Esophagus squamous epithelium (tissue), 5 donors: ENCODE measurements at places on chromosomes 11 and 22. TPM values are rescaled to one million over a fixed set of nuclear protein-coding genes. Genes with fewer than 3 reads are reported as not detected.

Gene MMP8
- total RNA-seq: not detected

Gene C11orf86
- not detected for total RNA-seq

Gene PDGFD
- total RNA-seq: 1.6 TPM

Gene IFITM10
- total RNA-seq: 3.5 TPM

Gene MFRP
- total RNA-seq: not detected

Gene OR8G1
- total RNA-seq: not detected

Gene PKP3
- 314 TPM for total RNA-seq

Gene MUC6
- total RNA-seq: not detected

Gene CDHR5
- total RNA-seq: not detected

Gene SYCE3
- 1.8 TPM for total RNA-seq

Gene A4GALT
- 14.3 TPM for total RNA-seq

Gene ADSL
- total RNA-seq: 98.1 TPM

Gene EHF
- 368 TPM for total RNA-seq

Gene HTR3B
- 0.19 TPM for total RNA-seq

Gene FLRT1
- total RNA-seq: 0.08 TPM

Gene TMEM121B
- total RNA-seq: 0.57 TPM

Gene ADM2
- total RNA-seq: 0.26 TPM

Gene MAPK12
- 2.3 TPM for total RNA-seq

Gene VSTM5
- 0.38 TPM for total RNA-seq

Gene TMA7B
- total RNA-seq: not detected

Gene XRRA1
- 0.45 TPM for total RNA-seq

Gene C11orf91
- total RNA-seq: not detected

Gene CCDC89
- total RNA-seq: 0.18 TPM

Gene C2CD3
- total RNA-seq: 5.9 TPM

Gene LDHAL6A
- not detected for total RNA-seq

Gene SCGB1C1
- not detected for total RNA-seq

Gene OR51B5
- total RNA-seq: not detected

Gene RBM7
- total RNA-seq: 17.8 TPM

Gene TMEM9B
- 73.2 TPM for total RNA-seq

Gene FGF4
- total RNA-seq: not detected

Gene AQP11
- not detected for total RNA-seq

Gene CDC42BPG
- 26.9 TPM for total RNA-seq

Gene MS4A7
- total RNA-seq: 16.2 TPM

Gene SHISA8
- not detected for total RNA-seq

Gene ALDH3B2
- 109 TPM for total RNA-seq

Gene OR8A1
- not detected for total RNA-seq

Gene BBOX1
- 25.9 TPM for total RNA-seq

Gene OR6A2
- total RNA-seq: 0.79 TPM
